ENCODE measurements at places on chromosomes 7 and 10.

- DNase-seq, result no peak
These were observed 68.3 kb downstream of the DNAH11 start for GRCh38 chr7:21611129-21611528.

DNA sequence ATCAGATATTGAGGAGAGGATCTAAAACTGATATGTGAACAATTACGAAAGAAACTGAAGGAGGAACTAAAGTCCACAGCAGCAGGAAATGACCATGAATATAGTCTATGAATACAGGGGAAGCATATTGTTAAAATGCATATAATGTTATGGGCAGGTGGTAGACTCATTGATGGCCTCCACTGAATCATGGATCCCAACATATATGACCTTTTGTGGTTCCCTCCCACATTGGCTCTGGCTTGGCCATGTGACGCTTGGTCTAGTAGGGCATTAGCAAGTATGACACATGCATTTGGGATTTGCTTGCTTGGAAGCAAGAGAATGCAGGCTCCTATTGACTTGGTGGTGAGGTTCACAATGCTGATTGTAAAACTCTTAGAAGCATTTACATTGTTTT is 55.2 kb upstream of the RAB18 start:
- no peak for DNase-seq

DNA sequence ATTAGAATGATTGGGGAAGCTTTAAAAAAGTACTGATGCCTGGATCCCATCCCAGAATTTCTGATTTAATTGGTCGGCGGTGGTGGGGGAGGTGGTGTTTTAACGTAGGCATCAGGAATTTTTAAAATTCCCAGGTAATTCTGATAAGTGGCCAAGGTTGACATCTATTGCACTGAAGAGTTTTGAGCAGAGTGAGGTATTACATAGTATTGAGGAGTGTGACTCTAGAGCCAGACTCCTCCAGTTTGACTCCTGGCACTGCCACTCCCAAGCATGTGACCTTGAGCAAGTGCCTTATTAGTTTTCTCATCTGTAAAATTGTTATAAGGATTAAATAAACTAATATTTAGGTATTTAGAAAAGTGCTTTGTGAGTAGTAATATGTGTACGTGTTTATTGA is 6.2 kb downstream of the PLEKHA1 start:
- no peak for DNase-seq

GRCh38 chr10:95333997-95334804 is 43.4 kb upstream of the PDLIM1 start:
- no peak for DNase-seq

DNA sequence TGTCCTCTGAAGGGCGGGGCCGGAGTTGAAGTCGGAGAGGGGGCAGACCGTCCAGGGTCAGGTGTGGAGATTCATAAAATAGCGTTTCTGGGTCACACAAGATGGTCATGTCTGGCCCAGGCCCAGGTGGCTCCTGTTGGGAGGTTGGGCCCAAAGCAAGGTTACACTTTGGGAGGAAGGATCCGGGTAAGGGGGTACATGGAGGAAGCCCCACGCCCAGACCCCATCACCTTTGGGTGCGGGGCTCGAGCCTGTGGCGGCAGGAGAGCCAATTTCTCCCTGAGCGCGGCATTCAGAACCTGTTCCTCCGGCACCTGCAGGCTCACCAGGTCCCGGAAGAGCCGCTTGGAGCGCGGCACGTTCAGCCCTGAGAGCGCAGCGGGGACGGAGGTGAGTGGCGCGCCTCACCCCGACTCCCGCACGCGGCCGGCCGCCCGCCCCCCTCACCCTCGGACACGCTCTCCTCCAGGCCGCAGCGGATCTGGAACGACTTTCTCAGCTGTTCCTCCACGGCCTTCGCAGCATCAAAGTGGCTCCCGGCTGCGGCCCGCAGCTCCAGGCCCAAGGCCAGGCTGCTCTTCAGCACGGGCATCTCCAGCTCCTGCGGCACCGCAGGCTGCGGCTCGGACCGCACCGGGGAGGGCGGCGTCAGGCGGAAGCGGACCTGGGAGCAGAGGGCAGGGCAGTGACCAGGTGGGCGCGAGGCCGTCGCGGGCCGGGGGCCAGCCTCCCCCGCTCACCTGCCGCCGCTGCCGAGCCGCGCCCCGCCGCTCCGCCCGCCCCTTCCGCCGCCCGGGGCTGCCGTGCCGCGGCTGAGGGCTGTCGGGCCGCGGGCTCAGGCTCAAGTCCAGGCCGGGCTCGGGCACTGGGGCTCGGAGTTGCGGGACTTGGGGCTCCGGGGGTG is 644 bp downstream of the PPP1R35 start:
- DNase-seq, result no peak

GRCh38 chr7:908159-908581 is 31.8 kb downstream of the GET4 start:
- no peak for DNase-seq

DNA sequence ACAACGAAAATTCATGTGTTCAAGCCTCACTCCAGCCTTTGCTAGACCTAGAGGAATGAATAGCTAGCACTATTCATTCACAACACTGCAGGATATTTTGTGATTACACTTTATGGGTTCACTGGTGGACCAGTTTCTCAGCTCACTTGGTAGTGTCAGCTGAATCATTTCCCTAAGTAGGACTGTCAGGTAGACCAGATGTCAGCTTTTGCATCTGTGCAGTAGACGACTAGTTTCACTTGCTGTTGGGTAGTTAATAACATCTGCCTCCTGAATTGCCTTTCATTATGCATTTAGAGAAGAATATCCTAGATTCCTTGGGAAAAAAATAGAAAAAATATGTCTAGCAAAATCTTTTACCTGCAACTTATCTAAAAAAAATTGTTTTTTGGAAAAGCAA is 296.4 kb downstream of the ADARB2 start:
- no peak for DNase-seq

- DNase-seq, result no peak
These were observed 63.2 kb downstream of the EBF3 start for GRCh38 chr10:129900825-129901224.

DNA sequence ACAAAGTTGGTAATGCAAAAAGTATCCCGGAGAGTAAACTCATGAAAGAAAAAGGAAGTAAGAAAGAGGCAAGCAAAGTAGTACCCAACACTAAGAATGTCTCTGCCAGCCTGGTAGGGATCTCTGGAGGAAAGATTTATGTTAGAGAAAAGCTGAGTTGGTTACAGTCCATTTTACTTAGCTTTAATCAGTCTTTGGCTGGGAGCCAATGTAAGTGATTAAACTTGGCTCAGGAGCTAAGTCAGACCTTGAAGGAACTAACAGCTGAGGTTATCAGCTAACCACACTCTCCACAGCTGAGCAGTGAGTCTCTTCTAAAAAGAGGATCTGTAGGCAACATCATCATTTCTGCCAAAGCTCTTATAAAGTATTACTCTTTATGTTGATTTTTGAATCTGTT is 148.0 kb downstream of the ANKRD7 start:
- DNase-seq, result no peak

DNA sequence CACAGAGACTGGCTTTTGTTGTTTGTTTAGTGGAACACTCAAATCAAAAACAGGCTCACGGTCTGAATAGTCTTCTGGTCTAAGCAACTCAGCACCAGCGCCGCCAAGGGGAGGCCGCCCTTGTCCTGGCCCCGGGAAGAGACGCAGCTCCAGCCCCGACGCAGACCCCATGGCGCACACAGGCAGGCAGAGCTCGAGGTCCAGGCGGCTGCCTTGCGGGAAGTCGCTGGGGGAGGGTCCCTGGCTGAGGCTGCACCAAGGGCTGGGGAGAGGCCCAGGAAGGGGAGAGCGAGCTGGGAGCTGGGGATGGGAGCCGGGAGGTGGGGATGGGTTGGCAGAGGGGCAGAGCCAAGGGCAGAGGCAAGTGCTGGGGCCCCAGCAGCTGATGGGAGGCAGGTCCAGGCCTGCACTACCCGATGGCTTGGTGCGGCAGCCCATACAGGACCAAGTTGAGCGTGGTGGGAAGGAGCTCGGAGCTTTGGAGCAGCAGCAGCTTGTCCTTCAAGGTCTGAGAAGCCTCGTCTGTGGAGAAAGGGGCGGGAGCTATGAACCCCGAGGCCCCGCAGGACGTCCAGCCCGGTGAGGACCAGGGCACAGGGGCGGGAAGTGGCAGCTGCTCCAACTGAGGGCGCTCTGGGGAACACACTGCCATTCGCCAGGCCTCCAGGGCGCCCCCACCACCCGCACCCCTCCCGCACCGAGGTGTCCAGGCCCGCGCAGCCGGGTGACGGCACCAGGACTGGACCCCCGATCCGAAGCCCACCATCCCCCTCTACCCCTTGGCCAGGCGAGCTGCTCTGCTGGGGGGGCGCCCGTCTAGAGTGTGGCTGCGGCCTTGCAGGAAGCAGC is 22.7 kb upstream of the NKX6-2 start:
- no peak for DNase-seq

GRCh38 chr10:117547016-117547715 is 4.6 kb downstream of the EMX2 start:
- DNase-seq, result no peak
